ENCODE measurements at places on chromosomes 6 and 20. TPM values are rescaled to one million over a fixed set of nuclear protein-coding genes. Genes with fewer than 3 reads are reported as not detected.

The LY6G6D gene
- total RNA-seq: not detected

The CDSN gene
- total RNA-seq: not detected

The COL9A3 gene
- total RNA-seq: 1.3 TPM

The TEAD3 gene
- total RNA-seq: 12.6 TPM

The MED23 gene
- total RNA-seq: 27.2 TPM

The FAM217A gene
- not detected for total RNA-seq

The TNFRSF6B gene
- total RNA-seq: not detected

The KIAA0408 gene
- total RNA-seq: not detected

The PET117 gene
- total RNA-seq: 11.9 TPM

The NUS1 gene
- 51.4 TPM for total RNA-seq

DNA sequence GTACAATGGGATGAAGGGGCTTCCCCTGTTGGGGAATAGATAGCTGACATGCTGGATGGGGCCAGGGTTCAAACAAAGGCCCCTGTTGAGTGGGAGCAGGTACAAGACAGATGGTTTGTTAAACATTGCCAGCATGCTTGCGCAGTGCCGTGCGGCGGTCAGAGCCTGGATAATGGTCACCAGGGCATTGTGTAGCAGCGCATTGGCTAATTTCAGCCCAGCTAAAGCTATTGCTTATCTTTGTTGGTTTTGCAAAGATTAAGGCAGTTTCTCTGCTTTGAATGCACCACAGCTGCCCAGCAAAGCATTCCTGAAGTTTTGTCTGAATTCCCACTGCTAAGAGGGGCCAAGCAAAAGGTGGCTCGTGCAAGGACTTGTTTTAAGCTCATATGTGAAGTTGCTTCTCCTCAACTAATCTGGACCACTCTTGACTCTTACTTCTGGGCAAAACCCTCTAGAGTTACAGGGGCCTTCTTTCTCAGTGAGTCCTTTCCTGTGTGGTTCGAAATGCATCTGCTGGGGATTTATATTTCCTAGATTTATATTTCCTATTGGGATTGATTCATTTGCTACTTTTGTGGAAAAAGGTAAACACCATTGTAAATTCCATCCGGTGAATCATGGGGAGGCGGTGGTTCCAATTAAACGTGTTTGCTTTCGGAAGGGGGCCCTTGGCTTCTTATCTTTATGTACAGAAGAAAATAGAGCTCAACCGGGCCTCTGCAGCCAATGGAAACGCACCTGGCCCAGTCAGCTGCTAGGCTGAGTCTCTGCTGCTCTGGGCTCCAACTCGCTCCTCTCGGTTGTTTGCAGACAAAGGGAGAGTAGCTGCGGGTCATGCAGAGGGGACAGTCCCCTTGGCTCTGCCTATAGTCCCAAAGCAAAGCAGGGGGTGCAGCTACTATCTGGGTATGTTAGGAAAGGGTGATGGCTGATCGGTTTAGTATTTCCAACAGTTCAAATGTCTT lies 72.1 kb downstream of the FOXA2 start:
- H3K4me1 ChIP-seq: peaks cover 3% of the 10 kb centered on the region
- H3K27ac ChIP-seq: no peak overlapping the region
- H3K36me3 ChIP-seq: no peaks in the 10 kb centered on the region
- DNase-seq: peak; percentile 17
- no peak overlapping the region for H3K4me3 ChIP-seq

GRCh38 chr6:163701762-163702161 lies 287.2 kb downstream of the QKI start:
- no peak overlapping the region for H3K27ac ChIP-seq
- H3K4me3 ChIP-seq: no peak overlapping the region
- peaks cover 17% of the 10 kb centered on the region for H3K27me3 ChIP-seq
- no peak for DNase-seq

- H3K36me3 ChIP-seq: no peaks in the 10 kb centered on the region
- DNase-seq: no peak
- H3K27ac ChIP-seq: no peak overlapping the region
- peaks cover 69% of the 10 kb centered on the region for H3K27me3 ChIP-seq
- H3K4me3 ChIP-seq: no peak overlapping the region
- peaks cover 5% of the 10 kb centered on the region for H3K4me1 ChIP-seq
Observed at GRCh38 chr6:168128006-168128630, 49.1 kb upstream of the FRMD1 start.

GRCh38 chr20:4014031-4014474 lies 1.3 kb downstream of the RNF24 start:
- peaks cover 41% of the 10 kb centered on the region for H3K4me1 ChIP-seq
- H3K27me3 ChIP-seq: no peaks in the 10 kb centered on the region
- peak; percentile 12 for DNase-seq
- H3K4me3 ChIP-seq: peak overlapping the region; percentile 95

- H3K27ac ChIP-seq: no peak overlapping the region
- no peak overlapping the region for H3K4me3 ChIP-seq
- H3K36me3 ChIP-seq: no peaks in the 10 kb centered on the region
- H3K4me1 ChIP-seq: no peaks in the 10 kb centered on the region
- no peaks in the 10 kb centered on the region for H3K27me3 ChIP-seq
Observed at GRCh38 chr6:141988954-141989705, 143.6 kb upstream of the GJE1 start.

DNA sequence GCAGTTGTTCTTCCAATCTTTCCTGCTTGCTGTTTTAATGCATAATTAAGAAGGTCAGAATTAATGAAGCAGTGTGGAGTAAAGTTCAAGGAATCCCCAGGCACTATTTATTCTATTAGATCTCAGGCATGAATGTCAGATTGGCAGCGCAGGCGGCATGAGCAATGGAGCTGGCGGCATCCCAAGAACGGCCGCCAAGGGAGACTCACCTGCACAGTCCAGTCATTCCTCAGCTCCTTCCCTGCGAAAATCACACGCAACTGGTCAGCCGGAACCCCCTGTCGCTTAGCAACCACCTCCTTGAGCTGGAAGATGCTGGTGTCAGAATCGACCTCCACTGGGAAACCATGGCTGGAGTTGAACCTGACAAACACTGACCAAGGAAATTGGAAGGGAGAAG lies 284.5 kb downstream of the PRKN start:
- no peaks in the 10 kb centered on the region for H3K27me3 ChIP-seq
- no peaks in the 10 kb centered on the region for H3K36me3 ChIP-seq

DNA sequence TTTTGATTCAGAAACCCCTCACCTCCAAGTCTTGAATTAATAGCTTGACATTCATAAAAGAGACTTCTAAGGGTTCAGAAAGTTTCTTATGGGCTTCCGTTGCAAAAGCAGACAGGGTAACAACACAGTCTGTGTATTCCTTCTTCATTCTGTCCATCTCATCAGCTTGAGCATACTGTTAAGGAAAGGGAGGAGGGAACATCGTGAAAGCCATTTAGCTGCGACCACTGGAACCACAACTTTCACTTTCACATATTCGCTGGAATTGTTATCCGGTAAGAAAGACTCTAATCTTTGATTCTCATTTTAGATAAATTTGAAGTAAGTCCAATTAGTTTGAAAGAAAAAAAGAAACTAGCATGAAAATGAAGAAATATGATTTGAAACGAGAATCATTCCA lies 174.4 kb downstream of the SYNE1 start:
- H3K4me3 ChIP-seq: no peak overlapping the region
- no peak for DNase-seq
- H3K27me3 ChIP-seq: no peaks in the 10 kb centered on the region
- H3K4me1 ChIP-seq: no peaks in the 10 kb centered on the region
- H3K27ac ChIP-seq: no peak overlapping the region
- no peaks in the 10 kb centered on the region for H3K36me3 ChIP-seq

DNA sequence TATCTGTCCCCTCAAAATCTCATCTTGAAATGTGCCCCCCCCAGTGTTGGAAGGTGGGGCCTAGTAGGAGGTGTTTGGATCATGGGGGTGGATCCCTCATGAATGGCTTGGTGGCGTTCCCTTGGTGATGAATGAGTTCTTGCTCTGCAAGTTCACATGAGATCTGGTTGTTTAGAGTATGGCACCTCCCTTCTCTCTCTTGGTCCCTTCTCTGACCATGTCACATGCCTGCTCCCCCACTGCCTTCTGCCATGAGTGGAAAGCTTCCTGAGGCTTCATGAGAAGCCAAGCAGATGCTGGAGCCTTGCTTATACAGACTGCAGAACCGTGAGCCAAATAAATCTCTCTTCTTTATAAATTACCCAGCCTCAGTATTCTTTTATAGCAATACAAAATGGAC lies 70.9 kb downstream of the MAN1A1 start:
- no peak for DNase-seq
- no peaks in the 10 kb centered on the region for H3K27me3 ChIP-seq
- H3K36me3 ChIP-seq: peaks cover 83% of the 10 kb centered on the region
- H3K4me1 ChIP-seq: no peaks in the 10 kb centered on the region

GRCh38 chr6:49835140-49835539 lies 31.2 kb downstream of the CRISP1 start:
- no peak overlapping the region for H3K27ac ChIP-seq
- no peak overlapping the region for H3K4me3 ChIP-seq
- DNase-seq: peak; percentile 32
- no peaks in the 10 kb centered on the region for H3K36me3 ChIP-seq

DNA sequence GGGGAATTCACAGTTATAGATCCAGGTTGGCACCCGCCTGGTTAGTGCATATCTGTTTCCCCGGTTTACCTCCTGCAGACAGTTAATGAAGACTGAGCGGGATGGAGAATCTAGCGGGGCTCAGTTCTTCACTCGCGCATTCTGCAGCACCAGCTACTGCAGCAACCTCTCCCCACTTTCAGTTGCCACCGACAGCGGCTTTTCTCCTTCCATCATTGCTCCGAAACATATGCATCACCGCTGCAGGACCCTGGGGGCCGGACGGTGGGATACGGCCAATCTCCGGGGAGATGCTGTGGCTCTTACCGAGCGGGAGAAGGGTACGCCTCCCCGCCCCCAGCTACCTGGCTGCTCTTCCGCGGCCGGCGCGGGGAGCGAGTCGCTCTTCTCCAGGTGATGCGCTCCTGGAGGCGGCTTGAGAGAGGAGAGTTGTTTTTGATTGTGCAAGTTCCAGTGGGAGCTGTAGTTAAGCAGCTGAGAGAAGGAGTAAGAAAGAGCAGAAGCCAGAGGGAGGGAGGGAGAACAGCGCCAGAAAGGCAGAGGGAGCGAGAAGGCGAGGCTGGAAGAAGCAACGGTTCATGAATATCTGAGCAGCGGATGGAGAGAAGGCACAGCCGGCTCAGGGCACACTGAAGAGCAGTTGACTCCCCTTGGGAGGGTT lies at the start of gene SGK1:
Gene SGK1 (minus strand): TSS at position 642 of the 661 bp plus-strand sequence. CDS start 652 bp downstream, outside the sequence.
- no peak within 1 kb of the TSS for H3K27ac ChIP-seq
- H3K4me1 ChIP-seq: peaks cover 20% of the 10 kb centered on the region
- no peaks in the 10 kb centered on the region for H3K36me3 ChIP-seq
- H3K4me3 ChIP-seq: no peak within 1 kb of the TSS

- H3K4me1 ChIP-seq: no peaks in the 10 kb centered on the region
- H3K36me3 ChIP-seq: no peaks in the 10 kb centered on the region
- H3K27me3 ChIP-seq: peaks cover 48% of the 10 kb centered on the region
- no peak for DNase-seq
- no peak overlapping the region for H3K4me3 ChIP-seq
Observed at GRCh38 chr20:61901392-61902220, 164.1 kb downstream of the TAF4 start.

DNA sequence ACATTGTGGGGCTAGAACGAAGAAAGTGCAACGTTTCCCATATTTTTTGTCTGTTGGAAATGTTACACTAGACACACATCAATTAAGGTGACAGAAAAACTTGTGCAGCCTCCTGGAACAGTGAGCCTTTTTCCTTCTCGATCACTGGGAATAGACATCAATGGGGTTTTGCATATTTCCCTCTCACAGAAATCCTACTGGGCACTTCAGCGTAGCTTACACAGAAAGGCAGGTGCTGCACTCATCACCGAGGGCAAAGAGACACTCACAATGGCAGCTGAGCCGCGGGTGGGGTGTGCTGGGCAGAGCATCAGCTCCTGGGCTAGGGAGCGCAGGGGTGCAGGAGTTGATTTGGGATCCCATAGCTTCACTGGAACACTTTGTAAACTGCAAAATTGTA lies 64.5 kb downstream of the THBS2 start:
- H3K27me3 ChIP-seq: peaks cover 34% of the 10 kb centered on the region
- H3K27ac ChIP-seq: no peak overlapping the region
- H3K36me3 ChIP-seq: no peaks in the 10 kb centered on the region
- H3K4me1 ChIP-seq: no peaks in the 10 kb centered on the region
- H3K4me3 ChIP-seq: no peak overlapping the region
- no peak for DNase-seq

- DNase-seq: no peak
- H3K4me1 ChIP-seq: no peaks in the 10 kb centered on the region
- no peaks in the 10 kb centered on the region for H3K36me3 ChIP-seq
- H3K4me3 ChIP-seq: no peak overlapping the region
Observed at GRCh38 chr6:131366223-131366622, 206.8 kb upstream of the ARG1 start.

GRCh38 chr6:158220786-158221442 lies 52.8 kb downstream of the GTF2H5 start:
- no peak overlapping the region for H3K4me3 ChIP-seq
- no peak overlapping the region for H3K27ac ChIP-seq
- DNase-seq: peak; percentile 94
- no peaks in the 10 kb centered on the region for H3K4me1 ChIP-seq
- no peaks in the 10 kb centered on the region for H3K36me3 ChIP-seq

- no peak overlapping the region for H3K27ac ChIP-seq
- peaks cover 42% of the 10 kb centered on the region for H3K4me1 ChIP-seq
Observed at GRCh38 chr6:52543262-52543661, 33.6 kb downstream of the TRAM2 start.

GRCh38 chr6:125257351-125257750 lies 44.4 kb downstream of the HDDC2 start:
- no peak overlapping the region for H3K4me3 ChIP-seq
- no peaks in the 10 kb centered on the region for H3K36me3 ChIP-seq
- H3K27ac ChIP-seq: no peak overlapping the region
- no peaks in the 10 kb centered on the region for H3K27me3 ChIP-seq
- DNase-seq: no peak
- H3K4me1 ChIP-seq: no peaks in the 10 kb centered on the region

GRCh38 chr6:157530126-157530525 lies 149.1 kb downstream of the ZDHHC14 start:
- H3K27me3 ChIP-seq: no peaks in the 10 kb centered on the region
- H3K4me3 ChIP-seq: no peak overlapping the region
- peaks cover 35% of the 10 kb centered on the region for H3K4me1 ChIP-seq
- no peak overlapping the region for H3K27ac ChIP-seq
- H3K36me3 ChIP-seq: no peaks in the 10 kb centered on the region

DNA sequence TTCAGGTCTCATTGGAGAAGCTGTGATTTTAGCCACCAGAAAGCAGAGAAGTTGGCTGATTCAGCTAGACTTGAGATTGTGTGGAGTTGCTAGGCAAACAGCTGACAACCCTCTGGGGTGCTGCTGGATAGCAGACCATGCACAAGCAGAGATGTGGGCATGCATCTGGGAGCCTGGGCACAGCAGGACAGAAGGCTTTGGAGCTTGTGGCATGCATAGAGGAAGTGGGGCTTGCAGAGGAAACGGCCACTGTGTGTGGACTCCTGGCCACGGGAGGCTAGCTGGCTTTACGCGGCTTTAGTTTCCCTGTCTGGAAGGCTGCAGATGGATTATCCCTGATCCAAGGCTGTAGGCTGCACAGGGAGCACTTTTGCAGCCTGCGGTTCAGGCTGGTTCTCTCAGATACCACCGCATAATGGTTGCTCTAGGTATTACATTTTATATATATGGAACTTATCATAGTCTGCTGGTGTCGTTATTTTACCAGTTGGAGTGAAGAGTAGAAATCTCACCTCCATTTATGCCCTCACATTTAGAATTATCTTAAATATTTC lies 10.4 kb downstream of the ZNF831 start:
- H3K27me3 ChIP-seq: peaks cover 6% of the 10 kb centered on the region
- no peak overlapping the region for H3K27ac ChIP-seq
- no peaks in the 10 kb centered on the region for H3K36me3 ChIP-seq
- H3K4me3 ChIP-seq: no peak overlapping the region
- no peak for DNase-seq
